ENCODE measurements at places on chromosomes 2 and 18. TPM values are rescaled to one million over a fixed set of nuclear protein-coding genes. Genes with fewer than 3 reads are reported as not detected.

The PASK gene
- 15.1 TPM for total RNA-seq

The GPR35 gene
- 0.41 TPM for total RNA-seq

The FTCDNL1 gene
- 2.0 TPM for total RNA-seq

The ANKRD53 gene
- 1.2 TPM for total RNA-seq

The RGPD3 gene
- 1.2 TPM for total RNA-seq

The CFAP65 gene
- 0.82 TPM for total RNA-seq

The UGT1A3 gene
- total RNA-seq = not detected

The TXNDC2 gene
- total RNA-seq = not detected

DNA sequence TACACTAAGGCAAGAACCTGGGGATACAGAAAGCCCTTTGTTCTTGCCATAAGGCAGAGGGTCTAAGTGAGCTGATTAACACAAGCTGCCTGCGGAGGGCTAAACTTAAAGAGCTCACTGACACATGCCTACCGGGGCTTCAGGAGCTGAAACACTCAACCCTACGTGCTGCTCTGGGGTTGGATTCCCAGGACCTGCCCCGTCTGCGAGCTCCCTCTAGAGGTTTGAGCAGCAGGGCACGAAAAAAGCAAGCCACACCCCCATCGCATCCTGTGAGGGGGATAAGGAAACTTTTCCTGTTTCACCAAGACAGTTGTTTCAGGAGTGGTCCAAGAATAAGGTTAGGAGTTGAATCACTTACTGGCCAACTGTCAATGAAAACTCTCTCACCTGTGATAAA is 562.1 kb downstream of the TMX3 start:
- no peak for DNase-seq

DNA sequence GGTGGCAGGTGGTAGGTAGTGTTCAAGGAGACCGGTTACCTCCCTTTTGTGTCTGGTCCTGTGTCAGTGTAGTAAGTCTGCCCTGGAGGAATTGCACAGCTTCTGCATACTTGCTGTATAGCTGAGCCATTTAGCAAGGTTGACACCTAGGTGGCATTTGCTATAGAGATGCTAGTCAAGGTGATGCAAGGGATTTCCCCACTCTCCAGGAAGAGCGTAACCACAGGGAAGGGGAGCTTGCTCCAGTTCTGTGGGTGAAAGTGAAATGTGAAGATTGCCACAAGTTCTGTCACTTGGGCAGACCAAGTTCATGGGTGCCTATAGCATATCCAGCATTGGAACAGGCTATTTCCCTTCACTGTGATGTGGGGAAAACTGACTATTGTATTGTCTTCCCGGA is 28.1 kb downstream of the NAT8 start:
- no peak for DNase-seq

GRCh38 chr18:3425030-3425429 is 24.9 kb upstream of the TGIF1 start:
- no peak for DNase-seq

GRCh38 chr2:119158563-119159347 is at the start of gene C1QL2:
TSS of gene C1QL2 (minus strand) at chr2:119158751. CDS start at chr2:119158269, 482 bp downstream.
- peak; percentile 36 for DNase-seq

DNA sequence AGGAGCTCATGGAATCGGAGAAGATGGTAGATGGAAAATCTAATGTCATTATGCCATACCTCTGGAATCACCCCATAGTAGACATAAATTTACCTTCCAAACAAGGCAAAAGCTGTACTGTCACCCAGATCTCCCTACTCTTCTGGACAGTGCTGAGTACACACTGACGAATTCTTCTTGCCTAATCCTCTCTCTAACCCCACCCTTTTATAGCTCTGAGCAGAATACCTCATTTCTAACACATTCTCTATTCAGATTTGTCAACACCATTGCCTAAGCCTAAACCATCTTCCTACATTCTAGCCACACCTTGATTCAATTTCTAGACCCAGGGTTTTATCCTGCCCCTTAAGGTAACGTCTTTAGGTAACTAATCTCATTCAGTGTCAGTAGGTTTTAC is 321.0 kb upstream of the NRP2 start:
- DNase-seq = no peak

DNA sequence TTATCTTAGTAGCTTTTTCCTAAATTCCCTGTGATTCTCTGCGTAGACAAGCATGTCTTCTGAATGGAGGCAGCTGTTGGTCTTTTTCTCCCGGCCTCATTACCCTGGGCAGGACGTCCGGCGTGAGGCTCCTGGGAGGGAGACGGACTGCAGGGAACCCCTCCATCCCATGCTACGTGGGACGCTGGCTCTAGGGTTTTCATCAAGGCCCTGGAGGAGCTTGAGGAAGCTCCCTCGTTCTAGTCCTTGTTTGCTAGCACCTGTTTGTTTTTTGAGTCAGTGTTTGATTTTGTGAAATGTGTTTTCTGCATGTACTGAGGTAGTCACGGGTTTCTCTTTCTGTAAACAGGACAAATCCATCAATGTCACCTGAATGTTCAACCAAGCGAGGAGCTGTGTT is 99.3 kb upstream of the TMEM18 start:
- DNase-seq = no peak

- DNase-seq = no peak
These were observed 133.4 kb downstream of the VAPA start for GRCh38 chr18:10047237-10047636.

DNA sequence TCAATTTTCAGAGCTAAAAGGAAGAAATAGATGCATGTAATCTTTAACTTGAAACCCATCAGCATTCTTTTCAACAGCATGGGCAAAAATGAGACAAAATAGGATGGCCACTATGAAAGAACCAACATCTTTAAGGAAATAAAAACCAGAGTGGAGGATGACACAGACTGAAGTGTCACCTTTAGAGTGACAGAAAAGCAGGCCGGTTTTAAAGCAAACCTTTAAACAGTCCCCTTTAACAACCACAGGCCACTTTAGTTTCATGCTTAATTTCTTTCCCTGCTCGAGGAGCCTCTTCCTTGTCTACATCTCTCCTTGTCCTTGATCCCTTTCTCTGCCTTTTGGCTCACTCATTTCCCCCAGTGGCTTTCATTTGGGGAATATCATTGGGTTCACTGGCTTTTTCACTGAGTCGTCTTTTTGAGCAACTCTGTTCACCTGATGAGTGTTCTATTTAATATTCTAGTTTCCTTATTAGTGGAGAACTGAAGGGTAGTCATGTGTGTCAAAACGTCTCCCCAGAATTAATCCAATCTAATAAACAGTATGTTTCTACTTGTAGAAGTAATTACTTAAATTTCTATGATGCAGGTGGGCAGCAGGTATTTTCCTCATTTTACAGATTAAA is 72.5 kb downstream of the DOCK10 start:
- no peak for DNase-seq

GRCh38 chr2:202589582-202589949 is 45.2 kb upstream of the FAM117B start:
- no peak for DNase-seq

Data from frontal cortex (tissue), 4 donors.